ENCODE measurements at places on chromosomes 11 and 22. TPM values are rescaled to one million over a fixed set of nuclear protein-coding genes. Genes with fewer than 3 reads are reported as not detected.

The FSHB gene
- not detected for total RNA-seq

The JAML gene
- total RNA-seq = 115 TPM

- H3K4me3 ChIP-seq = no peak overlapping the region
- H3K4me1 ChIP-seq = no peaks in the 10 kb centered on the region
- peaks cover 9% of the 10 kb centered on the region for H3K36me3 ChIP-seq
- H3K27ac ChIP-seq = no peak overlapping the region
- DNase-seq = no peak
Observed at GRCh38 chr11:113729456-113729855, 23.3 kb upstream of the TMPRSS5 start.

DNA sequence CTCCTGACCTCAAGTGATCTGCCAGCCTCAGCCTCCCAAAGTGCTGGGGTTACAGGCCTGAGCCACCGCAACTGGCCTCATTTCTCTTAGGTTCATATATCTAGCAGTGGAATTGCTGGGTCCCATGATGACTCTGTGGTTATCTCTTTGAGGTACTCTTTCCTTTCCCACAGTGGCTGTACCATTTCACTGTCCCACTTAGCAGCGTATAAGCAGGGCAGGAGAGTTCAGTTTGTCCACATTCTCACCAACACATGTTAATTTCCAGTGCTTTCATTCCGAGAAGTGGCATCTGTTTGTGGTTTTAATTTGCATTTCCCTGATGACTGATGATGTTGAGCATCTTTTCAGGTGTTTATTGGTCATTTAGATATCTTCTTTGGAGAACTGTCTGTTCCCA, 16.4 kb downstream of the PRR5 start:
- H3K4me1 ChIP-seq = no peaks in the 10 kb centered on the region
- no peak overlapping the region for H3K4me3 ChIP-seq
- H3K36me3 ChIP-seq = no peaks in the 10 kb centered on the region
- H3K27ac ChIP-seq = no peak overlapping the region

DNA sequence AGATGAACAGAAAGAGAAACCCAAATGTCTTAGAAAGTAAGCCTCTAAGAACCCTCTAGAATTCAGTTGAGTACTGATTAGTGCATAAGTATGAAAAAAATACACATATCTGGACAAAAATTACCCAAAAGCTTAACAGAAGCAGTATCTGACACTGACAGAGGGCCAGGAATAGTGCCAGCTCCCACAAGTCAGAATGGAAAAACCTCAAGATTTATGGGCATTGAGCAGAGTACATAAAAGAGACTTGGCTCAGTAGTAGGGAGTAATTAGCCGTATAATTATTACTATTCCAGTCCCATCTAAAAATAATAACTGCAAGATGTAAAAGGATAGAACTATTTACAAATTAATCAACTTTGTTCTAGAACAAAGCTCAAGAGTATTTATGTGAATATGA, 834.5 kb downstream of the FAM181B start:
- no peaks in the 10 kb centered on the region for H3K4me1 ChIP-seq
- H3K36me3 ChIP-seq = no peaks in the 10 kb centered on the region
- no peaks in the 10 kb centered on the region for H3K27me3 ChIP-seq

Data from CD4-positive, alpha-beta memory T cell (primary cell).